ENCODE measurements at places on chromosomes 2 and 18.

DNA sequence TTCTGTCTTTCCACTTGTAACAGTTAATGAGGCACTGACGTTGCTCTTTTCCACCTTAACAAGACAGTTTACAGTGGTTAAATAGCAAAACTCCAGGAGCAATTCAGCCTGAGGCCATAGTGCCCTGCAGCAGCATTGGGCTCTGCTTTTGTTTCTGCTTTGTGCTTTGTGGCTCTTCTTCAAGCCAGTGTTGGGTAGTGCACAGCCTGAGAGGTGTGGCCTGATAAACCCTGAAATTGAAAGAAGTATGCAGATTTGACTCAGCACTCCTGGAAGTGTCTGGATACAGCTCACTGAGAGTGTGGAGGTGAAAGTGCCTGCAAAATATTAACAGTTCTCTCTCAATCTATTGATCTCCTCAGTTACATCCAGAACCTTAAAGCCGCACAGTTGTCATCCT, 63.0 kb downstream of the STK25 start:
- DNase-seq: no peak

GRCh38 chr2:239736358-239737143, 288.6 kb downstream of the NDUFA10 start:
- no peak for DNase-seq

DNA sequence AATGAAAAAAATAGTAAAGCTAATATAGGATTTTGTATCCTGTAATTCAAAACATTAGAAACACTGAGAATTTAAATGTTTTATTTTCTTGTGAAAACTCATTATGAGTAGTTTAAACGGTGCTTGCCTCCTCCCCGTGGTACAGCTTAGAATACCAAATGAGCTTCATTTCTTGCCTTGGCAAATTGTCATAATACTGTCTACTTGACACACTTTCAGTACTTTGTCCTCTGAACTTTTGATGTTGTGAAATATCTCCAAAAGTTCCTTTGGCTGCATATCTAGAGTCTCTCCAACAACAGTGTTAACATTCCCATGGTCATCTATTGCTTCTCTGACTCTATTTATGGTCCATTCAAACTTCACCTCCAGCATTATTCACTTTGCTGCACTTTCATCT, 61.9 kb upstream of the EPB41L5 start:
- no peak for DNase-seq

GRCh38 chr2:8863331-8863953, 26.0 kb upstream of the KIDINS220 start:
- DNase-seq: no peak

- no peak for DNase-seq
Observed at GRCh38 chr18:38402509-38402908, 836.9 kb upstream of the CELF4 start.

DNA sequence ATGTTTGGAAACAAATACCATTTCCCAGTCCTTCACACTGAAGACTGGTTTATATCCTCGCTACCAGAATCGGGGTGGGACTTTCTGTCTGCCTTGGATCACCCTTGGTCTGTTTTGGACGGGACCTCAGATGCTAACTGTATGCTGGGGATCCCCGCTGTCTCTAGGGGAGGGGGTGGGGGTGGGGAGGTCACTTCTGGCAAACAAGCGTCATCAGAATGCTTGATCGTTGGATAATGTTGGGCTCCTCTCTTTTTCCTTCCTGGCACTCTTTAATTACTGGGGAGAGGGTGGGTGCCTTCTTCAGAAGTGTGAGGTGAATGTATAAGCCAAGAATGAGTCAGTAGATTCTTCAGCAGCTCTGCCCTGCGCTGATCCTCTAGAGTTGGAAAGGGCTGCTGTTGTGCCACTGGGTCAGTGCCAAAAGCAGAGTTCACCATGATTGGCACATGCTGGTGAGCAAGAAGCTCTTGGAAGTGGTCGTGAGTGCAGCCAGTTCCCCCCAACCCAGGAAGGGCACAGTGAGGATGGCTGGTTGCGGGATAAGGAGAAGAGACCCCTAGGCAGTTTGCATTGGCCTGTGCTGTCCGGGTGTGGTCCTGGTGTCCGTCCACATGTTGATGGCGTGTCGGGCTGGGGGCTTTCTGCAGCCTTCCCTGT, 32.2 kb downstream of the DGKD start:
- no peak for DNase-seq

DNA sequence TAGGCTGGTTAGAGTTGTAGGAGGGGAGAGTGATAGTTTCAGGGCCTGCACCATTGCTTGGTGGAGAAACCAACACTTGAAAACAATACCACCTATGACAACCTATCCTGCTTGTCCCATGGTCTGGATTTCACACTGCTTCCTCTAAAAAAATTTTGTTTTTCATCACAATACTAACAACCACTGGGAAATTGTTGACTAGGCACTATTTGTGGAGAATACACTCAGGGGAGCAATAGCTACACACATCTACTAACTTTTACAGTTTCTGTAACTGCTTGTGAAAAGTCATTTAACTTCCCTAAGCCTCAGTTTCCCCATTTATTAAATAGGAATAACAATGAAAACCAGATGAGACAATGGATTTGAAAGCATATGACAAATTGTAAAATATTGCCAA, 4.1 kb upstream of the CRYGB start:
- no peak for DNase-seq

- no peak for DNase-seq
Observed at GRCh38 chr2:226526716-226527115, 272.9 kb downstream of the IRS1 start.

- DNase-seq: no peak
Observed at GRCh38 chr2:110807522-110807921, 75.1 kb downstream of the ACOXL start.

DNA sequence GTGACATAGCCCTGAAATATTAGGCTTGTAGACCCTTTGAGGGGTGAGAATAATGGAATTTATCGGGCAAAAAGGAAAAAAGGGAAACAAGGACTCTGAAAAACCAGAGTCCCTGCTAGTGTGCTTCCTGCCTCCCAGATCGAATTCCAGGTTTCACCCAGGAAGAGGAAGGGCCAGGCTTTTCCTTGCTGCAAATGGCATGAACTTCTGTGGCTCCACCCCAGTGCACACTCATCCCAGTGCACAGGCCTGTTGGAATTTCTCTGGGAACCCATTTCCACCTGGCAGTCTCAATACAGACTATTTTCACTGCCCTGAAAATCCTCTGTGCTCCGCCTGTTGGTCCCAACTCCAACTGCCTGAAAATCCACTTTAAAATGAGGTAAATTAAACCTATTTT, 29.9 kb downstream of the C18orf54 start:
- no peak for DNase-seq

DNA sequence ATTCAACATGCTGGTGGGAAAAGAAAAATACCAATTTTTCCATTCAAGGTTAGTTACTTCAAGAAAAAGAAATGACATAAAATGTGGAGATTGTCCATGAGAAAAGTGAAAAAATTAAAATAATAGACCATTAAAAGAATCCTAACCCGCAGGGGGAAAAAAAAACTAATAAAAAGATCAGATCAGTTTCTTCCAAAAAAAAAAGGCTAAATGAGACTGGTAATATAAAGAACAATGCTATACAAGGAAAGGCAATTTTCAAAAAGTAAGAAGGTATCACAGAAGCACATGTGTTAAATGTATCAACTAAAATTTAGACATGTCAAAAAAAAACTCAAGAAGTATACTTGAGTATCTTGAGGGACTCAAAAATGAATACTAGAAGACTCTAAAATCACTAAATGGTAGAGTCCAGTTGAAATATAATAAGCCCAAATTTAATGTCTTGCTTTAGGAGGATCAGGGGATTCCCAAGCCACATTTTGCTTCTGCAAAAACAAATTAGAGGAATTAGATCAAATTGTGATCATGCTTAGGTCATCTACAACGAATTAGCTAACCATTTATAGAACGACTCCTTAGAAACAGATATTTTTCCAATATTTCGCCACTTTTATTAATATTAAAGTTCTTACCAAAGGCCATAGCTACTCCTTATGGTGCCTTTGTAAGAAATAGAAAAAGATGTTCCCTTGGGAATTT, 35.8 kb upstream of the GLS start:
- DNase-seq: no peak

DNA sequence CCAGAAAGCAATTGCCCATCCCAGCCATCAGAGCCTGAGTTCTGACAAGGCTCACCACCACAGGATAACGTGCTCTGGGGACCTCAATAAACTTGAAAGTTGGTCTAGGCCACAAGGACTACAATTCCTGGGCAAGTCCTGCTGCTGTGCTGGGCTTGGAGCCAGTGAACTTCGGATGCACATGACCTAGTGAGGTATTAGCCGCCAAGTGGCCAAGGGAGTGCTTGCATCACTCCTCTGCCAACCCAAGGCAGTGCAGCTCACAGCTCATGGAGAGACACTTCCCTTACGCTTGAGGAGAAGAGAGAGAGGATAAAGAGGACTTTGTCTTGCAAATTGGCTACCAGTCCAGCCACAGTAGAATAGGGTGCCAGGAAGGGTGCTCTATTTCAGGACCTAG, 219.6 kb downstream of the MBD2 start:
- no peak for DNase-seq

DNA sequence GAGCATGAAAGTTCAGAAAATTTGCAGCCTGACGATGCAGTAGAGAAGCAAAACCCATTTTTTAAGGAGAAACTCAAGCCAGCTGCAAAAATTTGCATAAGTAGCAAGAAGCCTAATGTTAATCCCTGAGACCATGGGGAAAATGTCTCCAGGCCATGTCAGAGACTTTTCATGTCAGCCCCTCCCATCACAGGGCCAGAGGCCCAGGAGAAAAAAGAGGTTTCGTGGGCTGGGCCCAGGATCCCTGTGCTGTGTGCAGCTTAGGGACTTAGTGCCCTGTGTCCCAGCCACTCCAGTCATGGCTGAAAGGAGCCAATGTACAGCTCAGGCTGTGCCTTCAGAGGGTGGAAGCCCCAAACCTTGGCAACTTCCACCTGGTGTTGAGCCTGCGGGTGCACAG, 533.0 kb downstream of the THSD7B start:
- DNase-seq: no peak

DNA sequence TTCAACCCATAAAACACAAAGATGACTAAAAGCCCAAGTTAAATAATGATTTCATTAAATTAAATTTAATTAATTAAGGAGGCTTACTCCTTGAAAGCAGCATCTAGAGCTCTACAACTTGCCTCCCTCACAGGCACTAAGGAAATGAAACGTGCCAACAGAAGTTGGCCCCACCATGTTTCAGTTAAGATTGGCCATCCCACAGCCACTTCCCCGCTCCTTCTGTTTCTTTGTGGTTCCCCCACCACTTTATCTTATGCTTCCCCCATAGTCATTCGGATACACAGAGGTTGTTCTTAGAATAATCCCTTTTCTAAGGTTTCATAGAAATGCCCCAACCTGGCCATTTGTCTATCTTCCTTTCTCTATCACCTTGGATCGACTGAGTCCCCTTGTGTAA, 101.6 kb upstream of the RIOK3 start:
- DNase-seq: no peak

DNA sequence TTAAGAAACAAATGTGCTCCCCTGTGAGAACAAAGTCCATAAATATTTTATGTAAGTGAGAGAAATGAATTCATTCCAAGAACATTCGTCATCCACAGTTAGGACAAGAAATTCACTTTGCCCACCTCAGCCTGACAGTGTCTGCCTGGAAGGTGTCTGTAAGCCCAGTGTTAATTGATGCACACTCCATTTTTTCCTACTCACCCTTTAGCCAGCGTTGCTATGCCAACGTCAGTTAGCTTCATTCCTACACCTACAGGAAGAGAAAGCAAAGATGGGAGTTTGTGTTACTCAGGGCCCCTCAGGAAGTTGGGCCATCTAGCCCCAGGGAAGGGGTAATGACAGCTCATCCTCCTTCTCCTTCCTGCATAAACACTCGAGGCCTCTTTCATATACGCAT, 131.0 kb downstream of the ALPK2 start:
- no peak for DNase-seq

DNA sequence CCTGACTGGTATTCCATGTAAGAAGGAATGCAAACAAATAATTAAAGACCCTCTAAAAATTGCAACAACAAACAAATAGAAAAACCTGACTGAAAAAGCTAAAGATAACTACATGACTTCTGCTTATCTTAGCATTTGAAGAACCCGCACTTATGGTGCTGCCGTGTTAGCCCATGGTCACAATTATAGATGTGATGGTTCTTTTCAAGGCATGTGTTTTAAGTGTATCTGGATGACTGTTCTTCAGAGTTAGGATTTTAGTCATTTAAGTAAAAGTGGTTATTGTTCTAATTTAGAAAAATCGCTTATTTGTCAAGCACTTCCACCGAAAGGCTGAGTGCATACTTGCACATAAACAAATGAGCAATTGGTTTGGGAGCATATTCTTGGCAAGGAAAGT, 77.3 kb downstream of the CPS1 start:
- no peak for DNase-seq

GRCh38 chr18:22556222-22557167, 138.8 kb upstream of the CTAGE1 start:
- no peak for DNase-seq

DNA sequence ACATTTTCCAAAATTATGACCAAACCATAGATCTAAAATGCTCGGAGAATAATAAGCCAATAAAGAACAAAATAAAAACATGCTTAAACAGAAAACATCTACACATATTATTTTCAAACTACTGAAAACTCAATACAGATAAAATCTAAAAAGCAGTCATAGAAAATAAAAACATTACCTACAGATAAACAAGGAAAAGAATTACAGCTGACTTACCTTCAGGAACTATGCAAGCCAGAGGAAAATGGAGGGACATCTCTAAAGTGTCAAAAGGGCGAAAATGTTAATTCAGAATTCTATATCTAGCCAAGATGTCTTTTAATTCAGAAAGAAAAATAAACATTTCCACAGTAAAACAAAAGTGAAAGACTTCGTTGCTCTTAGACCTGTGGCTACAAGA, 112.9 kb upstream of the GYPC start:
- no peak for DNase-seq

DNA sequence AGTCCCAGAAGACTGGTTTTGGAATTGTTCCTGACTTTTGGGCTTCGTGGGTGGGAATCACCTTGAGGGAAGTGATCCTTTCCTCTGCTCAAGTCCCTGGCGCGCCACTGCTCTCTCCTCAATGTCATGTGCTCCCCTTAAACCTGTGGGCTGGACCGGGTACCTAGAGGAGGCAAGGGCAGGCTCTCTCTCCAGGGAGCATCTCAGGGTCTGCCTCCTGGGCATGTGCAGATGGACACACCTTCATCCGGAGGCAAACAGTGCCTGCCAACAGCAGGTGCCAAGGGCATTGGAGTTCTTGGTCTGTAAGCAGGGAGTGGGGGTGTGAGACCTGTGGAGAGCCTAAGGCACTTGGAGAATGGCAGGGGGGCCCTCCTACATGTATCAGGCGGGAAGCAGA, 142.6 kb downstream of the INHBB start:
- DNase-seq: no peak

All from esophagus squamous epithelium (tissue), 5 donors.